ENCODE measurements at places on chromosomes 4 and X.

GRCh38 chr4:109411964-109412363 lies 21.7 kb upstream of the SEC24B start:
- DNase-seq = no peak

DNA sequence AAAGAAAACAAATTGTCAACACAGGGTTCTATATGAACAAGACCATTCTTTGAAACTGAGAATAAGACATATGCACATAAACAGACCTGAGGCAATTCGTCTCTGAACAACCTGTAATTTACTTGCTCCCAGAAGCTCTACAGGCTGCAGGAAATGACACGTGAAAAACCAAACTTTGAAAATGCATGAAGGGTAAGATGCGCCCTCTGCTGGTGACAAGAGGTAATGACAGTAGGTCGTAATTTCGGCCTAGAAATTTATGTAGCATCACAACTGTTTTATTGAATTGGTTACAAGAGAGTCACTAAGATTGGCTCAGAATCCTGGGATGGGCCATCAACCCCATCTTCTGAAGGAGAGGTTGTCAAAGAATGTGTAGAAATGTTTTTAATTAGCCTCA lies 276.5 kb downstream of the PPP4R3C start:
- peak; percentile 38 for DNase-seq

DNA sequence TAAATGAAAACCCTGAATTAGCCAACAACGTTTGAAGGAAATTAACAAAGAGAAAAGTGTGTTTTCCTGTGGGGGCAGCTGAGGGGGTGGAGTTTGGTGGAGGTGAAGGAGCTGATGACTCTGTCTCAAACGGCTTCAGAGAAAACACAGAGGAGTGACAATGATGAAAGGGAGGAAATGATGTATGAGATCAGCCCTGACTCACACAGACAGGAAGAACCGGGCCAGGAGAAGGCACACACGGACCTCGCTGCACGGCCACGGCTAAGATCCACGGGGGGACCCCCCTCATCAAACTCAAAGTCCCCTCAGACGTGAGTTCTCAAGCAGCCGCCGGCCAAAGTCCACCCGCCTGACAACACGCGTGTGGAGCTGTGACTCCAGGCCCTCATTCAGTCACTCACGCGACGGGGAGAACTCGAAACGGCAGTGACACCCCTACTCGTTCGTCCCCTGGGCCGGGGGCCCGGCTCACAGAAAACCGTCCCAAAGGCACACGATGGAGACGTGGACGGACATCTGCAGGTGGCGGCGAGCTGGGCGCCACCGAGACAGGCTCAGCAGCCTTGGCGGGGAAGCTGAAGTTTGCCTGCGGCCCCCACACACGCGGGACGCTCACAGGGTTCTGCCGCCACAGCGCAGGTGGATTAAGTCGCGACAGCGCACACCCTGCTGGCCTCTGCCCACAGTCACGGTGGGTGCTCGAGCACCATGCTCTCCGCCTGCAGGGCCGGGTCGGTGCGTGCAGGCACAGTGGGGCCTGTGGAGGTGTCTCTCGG lies 28.8 kb downstream of the PPP2R3B start:
- peak; percentile 63 for DNase-seq

DNA sequence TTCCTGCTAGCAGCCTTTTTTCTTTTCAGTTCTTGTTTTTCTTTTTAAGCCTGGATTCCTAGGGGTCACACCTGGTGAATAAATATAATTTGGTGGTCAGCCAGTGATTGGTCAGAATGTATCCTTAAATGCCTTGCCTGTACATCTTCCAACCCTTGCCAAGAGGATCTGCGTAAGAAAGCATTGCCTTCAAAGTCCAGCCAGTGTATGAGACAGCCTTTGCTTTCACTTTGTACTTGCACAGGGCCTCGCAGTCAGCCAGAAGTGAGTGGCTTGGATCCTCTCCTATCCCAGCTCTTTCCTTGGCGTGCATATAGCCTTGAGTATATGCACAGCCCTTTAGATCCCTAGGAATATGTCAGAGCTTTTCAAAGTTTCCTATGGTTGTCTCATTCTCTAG lies 22.2 kb downstream of the KANTR start:
- no peak for DNase-seq

Data from CD4-positive, alpha-beta memory T cell (primary cell).